Bronchial epithelial cell (primary cell): ENCODE measurements at places on chromosomes 4 and X.

DNA sequence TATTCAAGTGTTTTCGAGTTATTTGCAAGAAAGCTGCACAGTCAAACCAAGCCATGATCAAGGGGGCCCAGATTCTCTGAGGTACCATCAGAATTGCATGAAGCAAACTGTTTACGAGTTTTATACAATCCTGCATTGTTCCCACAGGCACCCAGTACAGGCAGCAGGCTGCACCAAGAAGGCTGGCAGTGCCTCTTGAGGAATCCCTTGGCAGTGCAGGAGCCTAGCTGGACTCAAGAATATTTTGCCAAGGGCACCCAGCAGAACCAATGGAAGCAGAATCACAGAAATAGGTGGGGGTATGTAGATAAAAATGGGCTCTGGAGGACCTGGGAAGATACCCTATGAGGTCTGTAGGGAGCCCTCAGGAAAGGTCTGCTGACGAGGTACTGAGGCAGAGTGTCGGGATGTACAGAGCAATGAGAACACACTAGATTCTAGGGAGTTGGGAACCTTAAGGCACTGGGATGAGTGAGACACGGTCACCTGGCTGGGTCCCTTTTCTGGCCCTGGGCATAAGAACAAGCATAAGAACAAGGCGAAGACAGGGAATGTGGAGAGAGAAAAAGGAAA, 2.5 kb upstream of the PLP1 start:
- DNase-seq: peak; percentile 30

DNA sequence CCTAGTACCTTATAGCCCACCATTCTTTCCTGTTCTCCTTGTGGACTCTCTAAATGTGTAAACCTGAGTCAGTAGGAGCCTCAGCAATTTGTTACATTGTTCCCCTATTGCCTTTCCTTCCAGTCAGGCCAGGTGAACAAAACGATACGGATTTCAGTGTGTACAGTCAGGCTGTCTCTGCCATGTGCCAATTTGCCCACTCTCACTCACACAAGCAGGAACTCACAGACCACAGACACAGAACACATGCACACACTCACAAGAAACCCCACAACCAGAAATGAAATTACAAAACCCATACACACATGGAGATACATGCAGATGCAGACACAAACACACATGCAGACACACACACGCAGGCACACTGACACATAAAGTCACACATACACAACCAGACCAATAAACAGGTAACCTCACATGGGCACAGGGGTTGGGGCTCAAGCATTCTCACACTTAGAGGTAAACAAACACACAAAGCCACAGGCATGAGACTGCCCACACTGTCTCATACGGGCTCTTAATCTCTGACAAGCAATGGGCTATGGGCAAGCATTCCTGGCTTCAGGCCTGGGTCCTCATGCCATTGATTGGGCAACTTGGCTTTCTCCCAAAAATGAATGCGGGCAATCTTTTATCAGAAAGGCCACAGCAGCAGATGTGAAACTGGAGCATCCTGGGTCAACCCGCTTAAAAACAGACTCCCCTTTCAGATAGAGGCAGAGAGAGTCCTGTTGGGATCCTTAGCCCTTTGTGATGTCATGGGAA, 68.7 kb downstream of the NBDY start:
- peak; percentile 18 for DNase-seq

GRCh38 chr4:13126976-13127910, 356.9 kb downstream of the RAB28 start:
- no peak for DNase-seq

DNA sequence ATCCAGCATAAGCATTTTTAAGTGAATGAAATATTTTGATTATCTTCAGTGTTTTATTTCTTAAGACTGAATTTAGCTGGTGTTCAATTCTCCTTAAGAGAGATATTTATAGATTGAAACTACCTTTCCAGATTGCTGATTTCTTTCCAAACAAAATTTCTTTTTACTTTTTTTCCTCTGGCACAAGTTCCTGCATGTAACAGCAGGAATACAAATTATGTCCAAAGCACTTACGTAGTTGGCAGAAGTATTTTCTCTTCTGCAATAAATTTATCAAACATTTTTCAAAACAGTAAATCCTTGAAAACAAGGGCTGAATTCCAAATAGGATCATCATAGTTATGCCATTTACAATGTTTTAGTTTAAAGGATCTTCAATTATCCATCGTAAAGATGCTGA, 412.6 kb downstream of the IQCM start:
- DNase-seq: peak; percentile 8
